ENCODE measurements at places on chromosomes 11 and 22.

GRCh38 chr11:62614275-62614674, 1.2 kb downstream of the ROM1 start:
- no peak for DNase-seq

- DNase-seq = no peak
Measured at GRCh38 chr22:40040927-40041326, 46.2 kb downstream of the FAM83F start.

DNA sequence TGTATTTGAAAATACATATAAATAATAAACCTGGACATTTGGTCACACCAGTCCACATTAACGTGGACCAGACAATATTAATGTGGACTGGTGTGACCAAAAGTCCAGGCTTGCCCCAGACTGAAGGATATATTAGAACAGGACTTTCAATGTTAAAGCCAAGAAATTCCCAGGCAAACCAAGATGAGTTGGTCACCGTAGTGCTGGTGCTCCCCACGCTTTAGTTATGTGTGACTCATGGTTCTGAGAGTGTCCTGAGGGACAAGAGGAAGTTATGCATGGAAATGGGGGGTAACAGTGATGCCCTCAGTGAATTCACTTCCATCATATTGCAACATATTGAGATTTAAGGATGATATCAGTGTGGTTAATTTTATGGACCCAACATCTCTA, 31.4 kb downstream of the POU2AF1 start:
- no peak for DNase-seq

DNA sequence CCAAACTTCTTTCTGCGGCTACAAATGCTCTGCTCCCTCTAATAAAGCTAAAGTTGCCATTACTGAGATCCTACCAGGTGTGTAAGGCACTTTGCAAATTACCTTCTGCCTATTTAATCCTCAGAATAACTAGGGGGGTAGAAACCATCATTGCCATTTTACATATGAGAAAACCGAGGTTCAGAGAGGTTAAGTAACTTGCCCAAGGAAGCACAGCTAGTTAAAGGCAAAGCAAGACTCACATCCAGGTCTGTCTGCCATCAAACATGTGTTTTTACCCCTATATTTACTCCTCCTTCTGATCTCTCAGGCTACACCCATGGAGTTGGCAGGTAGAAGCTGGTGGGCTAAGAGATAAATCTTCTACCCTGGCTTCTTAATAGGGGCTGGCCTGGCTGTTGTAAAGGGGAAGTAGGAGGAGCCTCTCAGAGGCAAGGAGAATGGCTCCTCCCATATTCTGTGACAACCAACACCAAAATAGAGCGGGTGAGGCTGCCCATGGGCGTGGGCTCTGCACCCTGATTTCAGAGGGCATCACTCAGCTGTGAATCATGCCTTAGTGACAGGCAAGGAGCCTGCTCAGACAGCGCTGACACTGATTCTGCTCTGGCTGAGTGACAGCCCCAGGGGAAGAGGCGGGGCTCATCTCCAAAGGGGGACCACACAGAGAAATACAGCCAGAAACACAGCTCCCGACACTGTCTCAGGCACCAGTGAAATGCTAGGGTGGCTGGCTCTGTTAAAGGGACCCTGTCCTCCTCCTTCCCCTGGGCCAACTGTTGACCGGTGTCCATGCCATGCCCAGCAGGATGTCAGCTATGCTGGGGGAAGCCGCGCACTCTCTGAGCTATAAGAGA, 106.8 kb downstream of the ABTB2 start:
- peak; percentile 75 for DNase-seq

DNA sequence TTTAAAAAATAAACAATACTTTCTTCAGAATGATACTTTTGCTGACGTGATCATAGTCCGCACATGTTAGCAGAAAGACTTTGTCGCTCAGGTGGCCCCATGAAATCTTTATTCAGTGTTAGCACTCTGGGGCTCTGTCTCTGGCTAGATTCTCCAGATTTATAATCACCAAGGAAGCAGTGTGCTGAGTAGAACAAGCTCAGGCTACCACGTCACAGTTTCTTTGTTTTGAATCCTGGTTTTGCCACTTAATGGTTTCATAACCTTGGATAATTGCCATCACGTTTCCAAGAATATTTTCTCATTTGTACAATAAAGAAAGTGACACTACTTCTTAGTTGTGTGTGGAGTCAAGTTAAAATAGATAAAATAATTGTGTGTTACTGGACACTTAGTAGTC, 3.9 kb upstream of the MUC15 start:
- no peak for DNase-seq

- DNase-seq = no peak
Measured at GRCh38 chr11:93552874-93553273, 9.7 kb upstream of the SMCO4 start.

DNA sequence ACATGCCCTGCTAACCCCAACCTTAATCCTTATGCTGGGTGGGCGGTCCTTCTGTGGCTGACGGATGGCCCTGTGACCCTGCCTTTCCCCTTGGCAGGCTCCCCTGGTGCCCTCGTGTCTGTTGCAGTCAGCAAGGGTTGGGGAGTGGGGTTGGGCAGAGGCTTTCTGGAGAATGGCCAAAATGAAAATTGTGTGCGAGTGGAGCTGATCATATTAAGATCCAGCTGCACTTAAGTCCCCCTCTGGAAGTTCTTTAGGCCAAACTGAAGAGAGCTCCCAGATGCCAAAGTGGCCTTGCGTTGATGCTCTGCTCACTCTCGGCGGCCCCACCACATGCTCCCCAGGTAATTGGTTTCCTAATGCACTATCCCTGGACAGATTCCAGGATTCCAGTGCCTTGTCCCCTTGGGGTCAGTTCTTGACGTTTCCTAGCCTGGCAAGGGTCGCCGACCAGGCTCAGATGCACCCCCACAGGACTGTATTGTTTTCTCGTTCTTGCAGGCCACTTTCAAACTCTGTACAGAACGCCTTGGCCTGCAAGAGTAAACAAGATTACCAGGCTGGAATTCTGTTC, 16.4 kb upstream of the C11orf96 start:
- no peak for DNase-seq

DNA sequence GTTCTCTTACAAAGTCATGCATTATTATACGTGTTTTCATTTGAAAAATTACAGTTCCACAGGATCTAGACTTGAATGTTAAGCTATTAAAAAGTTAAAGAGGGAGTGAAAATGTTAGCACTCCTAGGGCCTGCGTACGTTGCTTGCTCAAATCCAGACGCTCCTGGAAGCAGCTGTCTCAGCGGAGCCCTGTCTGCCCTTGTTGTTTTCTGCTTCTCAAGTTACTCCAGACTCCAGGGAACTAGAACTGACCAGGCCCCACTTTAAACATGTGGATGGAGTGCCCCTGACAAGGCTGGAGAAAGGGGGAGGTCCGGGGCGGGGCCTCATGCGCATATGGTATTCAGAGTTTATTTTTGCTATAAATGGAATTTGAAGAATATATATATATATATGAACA, 9.6 kb downstream of the PARVB start:
- no peak for DNase-seq

DNA sequence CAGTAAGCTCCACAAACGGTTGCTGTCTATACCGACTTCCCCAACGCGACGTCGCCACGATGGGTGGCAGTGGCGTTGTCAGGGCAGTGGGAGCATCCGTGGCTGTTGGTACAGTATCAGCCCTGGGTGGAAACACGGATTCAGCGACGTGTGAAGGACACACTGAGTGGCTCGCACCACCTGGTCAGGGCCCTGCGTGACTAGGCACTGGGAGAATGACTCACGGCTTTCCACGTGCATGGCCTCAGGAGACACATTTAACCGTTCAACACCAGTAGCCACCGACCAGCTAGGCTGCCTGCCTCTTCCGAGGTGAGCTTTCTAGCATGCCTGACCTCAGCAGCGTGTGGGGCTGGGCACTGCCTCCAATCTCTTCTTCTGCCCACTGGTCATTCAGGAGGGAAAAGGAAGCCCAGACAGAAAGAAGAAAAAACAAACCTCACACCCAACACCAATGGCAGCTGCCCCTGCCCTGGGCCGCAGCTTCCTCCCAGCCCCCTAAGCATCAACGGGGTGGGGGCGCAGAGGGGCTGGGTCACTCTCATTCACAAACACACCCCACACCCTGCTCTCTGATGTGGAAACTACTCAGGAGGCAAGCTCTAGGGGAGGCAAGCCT, 59.0 kb downstream of the MYH9 start:
- no peak for DNase-seq

GRCh38 chr11:69071956-69072355, 23.2 kb downstream of the TPCN2 start:
- DNase-seq = no peak

- DNase-seq = no peak
Measured at GRCh38 chr22:48717076-48717810, 1110.4 kb downstream of the BRD1 start.

GRCh38 chr22:30582788-30583545, 8.5 kb upstream of the GAL3ST1 start:
- no peak for DNase-seq

DNA sequence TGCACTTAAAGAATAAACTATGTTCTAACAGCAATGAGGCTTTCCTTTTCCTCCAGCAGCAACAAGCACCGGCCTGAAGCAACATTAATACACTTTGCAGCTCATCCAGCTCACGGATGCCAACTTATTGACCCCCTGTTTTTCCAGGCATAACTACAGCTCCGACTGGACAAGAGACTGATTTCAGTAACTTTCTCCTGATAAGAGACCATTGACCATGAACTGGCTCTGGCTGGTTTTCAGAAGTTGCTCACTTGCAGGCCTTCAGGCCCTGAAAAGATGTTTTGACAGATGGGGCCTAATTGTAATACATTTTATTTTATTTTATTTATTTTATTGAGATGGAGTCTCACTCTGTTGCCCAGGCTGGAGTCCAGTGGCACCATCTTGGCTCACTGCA, 27.5 kb downstream of the GGT5 start:
- DNase-seq = no peak

- no peak for DNase-seq
Measured at GRCh38 chr11:1037506-1038055, 1.1 kb upstream of the MUC6 start.

DNA sequence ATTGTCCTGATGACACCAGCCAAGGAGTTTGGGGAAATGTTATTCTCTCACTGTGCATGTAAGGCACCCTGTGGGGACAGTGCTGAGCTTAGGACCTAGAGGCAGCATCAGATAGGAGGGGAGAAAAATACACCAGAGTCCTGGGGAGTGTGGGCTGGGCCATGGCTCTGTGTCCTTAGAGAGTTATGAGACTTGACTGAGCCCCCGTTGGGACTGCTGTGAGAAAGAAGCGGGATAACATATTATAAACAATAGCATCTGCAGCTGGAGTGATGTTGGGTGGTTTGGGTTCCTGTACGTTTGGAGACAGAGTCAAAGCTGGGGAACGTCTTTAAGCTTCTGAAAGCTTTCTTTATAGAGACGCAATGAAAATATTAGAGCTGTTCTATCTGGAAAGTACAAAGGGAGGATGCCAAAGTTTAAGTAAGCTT, 90.9 kb upstream of the CRTAM start:
- DNase-seq = no peak

GRCh38 chr11:15499674-15500073, 385.0 kb downstream of the INSC start:
- no peak for DNase-seq

DNA sequence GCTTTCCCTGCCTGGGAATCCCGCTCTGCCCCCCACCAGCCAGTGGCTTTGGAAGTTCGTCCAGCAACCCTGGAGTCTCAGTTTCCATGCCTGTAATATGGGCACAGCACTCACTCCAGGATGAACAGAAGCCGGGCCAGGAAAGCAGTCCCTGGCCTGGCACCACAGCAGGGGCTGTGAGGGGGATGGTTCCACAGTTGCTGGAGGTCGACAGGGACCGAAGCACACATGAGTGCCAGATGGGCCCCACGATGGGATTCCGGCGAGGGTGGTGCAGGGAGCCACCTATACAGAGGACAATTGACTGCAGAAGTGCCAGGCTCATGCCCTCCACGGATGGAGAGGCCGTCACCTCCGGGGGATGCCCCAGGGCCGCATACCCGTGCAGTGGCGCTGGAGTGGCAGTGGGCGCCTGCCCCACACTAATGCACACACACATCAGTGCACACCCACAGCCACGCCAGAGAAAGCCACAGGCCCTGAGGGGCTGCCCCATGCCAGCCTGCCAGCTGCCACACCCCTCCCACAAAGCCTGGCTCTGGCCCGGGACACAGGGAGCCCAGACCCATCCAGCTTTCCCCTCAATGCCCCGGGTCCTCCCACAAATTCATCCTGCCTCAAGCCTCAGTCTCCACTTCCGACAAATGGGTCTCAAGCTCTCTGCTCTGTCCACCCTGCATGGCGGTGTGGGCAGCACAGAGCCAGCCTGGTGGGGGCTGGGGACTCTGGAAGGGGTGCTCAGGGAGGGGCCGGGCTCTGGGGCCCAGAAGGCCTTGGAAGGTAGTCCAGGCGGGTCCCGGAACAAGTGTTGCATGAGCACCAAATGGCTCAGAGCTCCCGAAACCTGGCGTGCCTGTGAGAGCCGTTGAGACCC, 9.7 kb downstream of the ASCL2 start:
- no peak for DNase-seq

- no peak for DNase-seq
Measured at GRCh38 chr22:19555651-19556050, 31.4 kb upstream of the CLDN5 start.

DNA sequence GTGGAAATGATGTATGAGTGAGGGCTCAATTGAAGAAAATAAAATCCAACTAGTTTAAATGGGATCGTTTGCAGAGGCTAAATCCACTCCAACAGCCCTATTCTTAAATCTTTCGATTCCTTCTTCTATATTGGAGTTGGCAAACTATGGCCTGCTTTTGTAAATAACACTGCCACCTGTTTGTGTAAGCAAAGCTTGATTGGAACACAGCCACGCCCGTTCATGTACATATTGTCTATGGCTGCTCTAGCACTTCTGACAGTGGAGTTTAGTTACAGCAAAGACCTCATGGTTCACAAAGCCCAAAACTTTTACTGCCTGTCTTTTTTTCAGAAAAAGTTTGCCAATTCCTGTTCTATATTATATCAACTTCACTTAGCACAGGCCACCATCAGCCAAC, 40.6 kb upstream of the RCN1 start:
- no peak for DNase-seq

DNA sequence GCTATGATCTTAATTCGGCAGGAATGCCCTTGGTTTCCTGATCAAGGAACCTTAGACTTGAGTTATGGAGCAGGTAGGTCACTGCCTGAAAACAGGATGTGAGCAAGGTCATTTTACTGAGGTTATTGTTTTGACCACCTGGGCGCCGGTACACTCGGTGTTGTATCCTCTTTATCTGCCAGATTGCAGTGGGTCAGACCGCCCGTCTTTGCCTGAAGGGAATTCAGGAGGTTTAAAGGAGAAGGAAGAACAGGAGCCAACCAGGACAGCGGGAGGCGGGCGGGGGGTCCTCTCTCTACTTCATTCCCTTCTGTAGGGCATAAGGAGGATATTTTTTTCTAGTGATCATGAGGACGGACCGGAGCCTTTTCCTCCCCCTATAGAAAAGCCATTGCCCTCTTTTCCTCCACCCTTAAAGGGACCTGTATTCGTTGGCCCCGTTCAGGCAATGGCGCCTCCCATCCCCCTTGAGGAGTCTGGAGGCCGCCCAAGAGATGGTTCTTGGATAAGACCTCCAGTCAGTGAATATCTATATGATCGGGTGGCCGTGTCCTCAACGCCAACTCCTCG, 649 bp downstream of the MS4A15 start:
- no peak for DNase-seq

- no peak for DNase-seq
Measured at GRCh38 chr11:12480401-12480800, 103.0 kb downstream of the PARVA start.

Data from HCT116 (cell line).